Stimulated activated CD4-positive, alpha-beta T cell treated with anti-CD3 and anti-CD28 coated beads, Interleukin-4, amount 100 ng/mL, for 24 hours (primary cell): ENCODE measurements at places on chromosomes 7 and 10.

DNA sequence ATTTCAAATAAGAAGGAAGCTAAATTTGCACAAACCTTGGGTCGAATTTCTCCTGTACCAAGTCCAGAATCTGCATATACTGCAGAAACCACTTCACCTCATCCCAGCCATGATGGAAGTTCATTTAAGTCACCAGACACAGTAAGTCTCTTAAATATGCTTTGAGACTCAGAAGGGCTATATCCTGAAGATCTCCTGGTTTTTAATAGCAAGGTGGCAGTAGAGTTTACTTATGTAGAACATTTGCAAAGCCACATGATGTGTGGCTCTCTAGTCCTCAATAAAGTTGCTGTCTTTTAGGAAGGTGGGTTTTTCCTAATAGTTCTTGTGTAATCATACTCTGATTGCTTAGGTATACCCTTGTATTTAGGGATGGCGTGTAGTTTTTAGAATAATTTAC lies 8.7 kb downstream of the DBF4 start:
- no peak for DNase-seq

GRCh38 chr10:72455889-72456595 lies 101.3 kb upstream of the DNAJB12 start:
- no peak for DNase-seq

- DNase-seq: no peak
Measured at GRCh38 chr10:49168831-49169500, 19.2 kb downstream of the TMEM273 start.

GRCh38 chr10:67015225-67015624 lies 89.4 kb downstream of the LRRTM3 start:
- no peak for DNase-seq

GRCh38 chr7:129530795-129531391 lies 28.6 kb downstream of the SMKR1 start:
- DNase-seq: peak; percentile 57

DNA sequence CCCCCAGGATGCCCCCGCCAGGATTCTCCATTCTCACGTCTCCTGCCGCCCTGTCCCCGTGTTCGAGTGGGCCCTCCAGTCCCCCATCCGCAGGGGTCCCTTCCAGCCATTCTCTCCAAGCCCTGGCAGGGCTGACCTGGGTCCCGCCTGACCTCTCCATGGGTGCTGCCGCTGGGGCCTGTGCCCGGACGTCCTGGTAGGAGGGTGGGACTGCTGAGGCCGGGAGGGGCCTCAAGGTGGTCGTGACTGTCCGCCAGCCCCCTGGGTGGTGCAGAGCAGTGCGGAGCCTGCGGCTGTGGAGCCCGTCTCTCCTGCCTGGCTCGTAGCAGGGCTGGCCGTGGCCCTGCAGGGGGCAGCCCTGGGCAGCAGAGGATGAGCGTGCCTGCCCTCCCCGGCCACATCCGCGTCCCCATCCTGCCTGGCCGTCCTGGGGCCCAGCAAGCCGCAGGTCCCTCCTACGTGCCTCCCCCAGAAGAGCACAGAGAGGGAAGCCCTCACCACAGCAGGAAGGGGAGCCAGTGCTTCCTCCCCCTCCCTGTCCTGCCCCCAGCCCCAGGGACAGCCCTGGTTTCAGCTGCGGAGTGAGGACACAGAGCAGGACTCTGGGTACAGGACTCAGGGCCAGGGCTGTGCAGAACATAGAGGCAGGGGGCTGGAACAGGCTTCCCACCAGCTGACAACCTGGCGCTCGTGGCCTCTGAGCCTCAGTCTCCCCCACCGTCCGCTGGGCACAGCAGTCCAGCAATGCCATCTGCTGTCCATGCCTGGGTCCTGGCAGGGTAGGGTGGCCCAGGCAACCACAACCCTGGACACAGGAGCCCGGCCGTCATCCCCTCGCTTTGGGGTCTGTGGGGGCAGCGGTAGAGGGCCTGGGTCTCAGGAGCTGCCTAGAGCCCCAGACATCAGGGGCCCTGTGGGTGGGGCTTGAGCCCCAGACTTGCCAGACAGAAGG lies 1.5 kb upstream of the GRIFIN start:
- peak; percentile 49 for DNase-seq

- DNase-seq: no peak
Measured at GRCh38 chr7:6367701-6368211, 80.0 kb downstream of the DAGLB start.
